ENCODE measurements at places on chromosomes 12 and 14. TPM values are rescaled to one million over a fixed set of nuclear protein-coding genes. Genes with fewer than 3 reads are reported as not detected.

DNA sequence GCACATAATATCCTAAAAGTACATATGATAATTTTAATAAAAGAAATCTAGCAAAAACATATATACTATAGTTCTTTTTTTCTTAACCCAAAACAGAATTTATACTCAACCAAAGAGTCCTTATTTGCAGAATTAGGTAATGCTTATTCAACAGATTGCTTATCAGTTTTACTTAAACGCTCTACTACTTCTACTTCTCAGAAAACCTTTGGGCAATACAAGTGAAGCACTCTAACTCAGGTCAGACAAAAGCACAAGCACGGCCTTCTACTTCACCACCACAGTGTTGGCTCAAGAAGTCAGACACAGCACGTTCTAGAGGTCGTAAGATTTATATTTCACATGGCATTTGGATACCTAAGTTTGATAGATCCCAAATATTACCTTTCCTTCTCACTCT lies 29.2 kb downstream of the DICER1 start:
- peaks cover 15% of the 10 kb centered on the region for H3K36me3 ChIP-seq
- H3K4me3 ChIP-seq = no peak overlapping the region
- H3K27ac ChIP-seq = no peak overlapping the region
- no peaks in the 10 kb centered on the region for H3K27me3 ChIP-seq
- H3K4me1 ChIP-seq = peaks cover 15% of the 10 kb centered on the region

- H3K4me3 ChIP-seq = peak overlapping the region; percentile 50
- DNase-seq = no peak
- H3K27ac ChIP-seq = peak overlapping the region; percentile 72
- H3K27me3 ChIP-seq = no peaks in the 10 kb centered on the region
Observed at GRCh38 chr12:16348435-16349130, 1.1 kb downstream of the MGST1 start.

DNA sequence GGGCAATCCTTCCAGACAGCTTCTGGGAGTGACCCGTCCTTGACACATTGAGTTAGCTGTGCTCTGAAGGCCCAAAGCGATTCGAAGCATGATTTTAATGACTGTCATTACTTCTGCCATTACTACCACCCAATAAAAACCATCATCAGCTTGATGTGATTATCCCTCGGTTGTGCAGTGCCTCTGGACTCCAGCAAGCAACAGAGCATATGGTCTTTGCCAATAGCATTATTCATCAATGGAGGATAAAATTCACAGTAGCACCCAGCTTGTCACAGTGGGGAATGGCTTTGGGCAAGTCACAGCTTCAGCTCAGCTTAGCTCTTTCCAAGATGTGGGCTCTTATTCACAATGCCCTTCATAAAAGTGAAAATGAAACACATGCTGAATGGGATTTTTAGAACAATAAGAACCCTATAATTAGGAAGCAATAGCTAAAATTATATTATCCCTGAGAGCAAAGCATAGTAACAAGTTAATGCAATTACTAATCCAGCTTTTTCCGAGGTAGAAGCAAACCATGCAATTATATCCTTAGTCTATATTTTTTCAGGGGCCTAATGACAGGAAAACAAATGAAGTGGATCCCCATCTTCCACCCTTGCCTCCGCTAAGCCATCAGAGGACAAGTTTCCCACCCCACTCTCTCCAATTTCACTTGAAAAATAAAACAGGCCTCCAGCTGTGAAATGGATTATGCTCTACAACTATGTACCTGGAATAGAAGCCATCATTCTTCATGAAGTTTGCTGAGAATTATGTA lies 163.0 kb upstream of the EEA1 start:
- DNase-seq = no peak
- no peaks in the 10 kb centered on the region for H3K36me3 ChIP-seq
- H3K27me3 ChIP-seq = no peaks in the 10 kb centered on the region
- no peak overlapping the region for H3K27ac ChIP-seq

DNA sequence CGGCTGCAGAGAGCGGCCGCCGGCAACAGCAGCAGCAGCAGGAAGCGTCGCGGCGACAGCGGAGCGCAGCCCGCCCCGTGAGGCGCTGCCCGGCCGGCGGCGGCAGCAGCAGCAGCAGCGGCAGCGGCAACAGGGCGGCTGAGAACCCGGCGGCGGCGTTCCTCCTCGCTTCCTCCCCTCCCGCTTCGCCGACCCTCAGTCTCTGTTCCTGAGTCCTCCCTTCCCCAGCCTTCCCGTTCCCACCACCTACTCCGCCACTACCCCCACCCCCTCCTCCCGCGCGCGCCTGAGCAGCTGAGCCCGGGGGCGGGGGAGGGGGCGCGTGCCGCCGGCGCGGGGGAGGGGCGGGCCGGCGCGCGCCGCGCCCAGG lies 310 bp downstream of the BICDL1 start:
- H3K4me3 ChIP-seq = no peak overlapping the region
- no peak overlapping the region for H3K27ac ChIP-seq
- no peak for DNase-seq
- peaks cover 19% of the 10 kb centered on the region for H3K4me1 ChIP-seq
- no peaks in the 10 kb centered on the region for H3K36me3 ChIP-seq

- no peak for DNase-seq
- H3K27me3 ChIP-seq = no peaks in the 10 kb centered on the region
- H3K36me3 ChIP-seq = no peaks in the 10 kb centered on the region
- no peak overlapping the region for H3K4me3 ChIP-seq
Observed at GRCh38 chr12:42477941-42478340, 111.6 kb downstream of the PRICKLE1 start.

GRCh38 chr12:11714626-11715025 lies 65.2 kb downstream of the ETV6 start:
- peaks cover 69% of the 10 kb centered on the region for H3K4me1 ChIP-seq
- no peaks in the 10 kb centered on the region for H3K27me3 ChIP-seq
- no peak for DNase-seq
- H3K36me3 ChIP-seq = no peaks in the 10 kb centered on the region
- H3K4me3 ChIP-seq = no peak overlapping the region

DNA sequence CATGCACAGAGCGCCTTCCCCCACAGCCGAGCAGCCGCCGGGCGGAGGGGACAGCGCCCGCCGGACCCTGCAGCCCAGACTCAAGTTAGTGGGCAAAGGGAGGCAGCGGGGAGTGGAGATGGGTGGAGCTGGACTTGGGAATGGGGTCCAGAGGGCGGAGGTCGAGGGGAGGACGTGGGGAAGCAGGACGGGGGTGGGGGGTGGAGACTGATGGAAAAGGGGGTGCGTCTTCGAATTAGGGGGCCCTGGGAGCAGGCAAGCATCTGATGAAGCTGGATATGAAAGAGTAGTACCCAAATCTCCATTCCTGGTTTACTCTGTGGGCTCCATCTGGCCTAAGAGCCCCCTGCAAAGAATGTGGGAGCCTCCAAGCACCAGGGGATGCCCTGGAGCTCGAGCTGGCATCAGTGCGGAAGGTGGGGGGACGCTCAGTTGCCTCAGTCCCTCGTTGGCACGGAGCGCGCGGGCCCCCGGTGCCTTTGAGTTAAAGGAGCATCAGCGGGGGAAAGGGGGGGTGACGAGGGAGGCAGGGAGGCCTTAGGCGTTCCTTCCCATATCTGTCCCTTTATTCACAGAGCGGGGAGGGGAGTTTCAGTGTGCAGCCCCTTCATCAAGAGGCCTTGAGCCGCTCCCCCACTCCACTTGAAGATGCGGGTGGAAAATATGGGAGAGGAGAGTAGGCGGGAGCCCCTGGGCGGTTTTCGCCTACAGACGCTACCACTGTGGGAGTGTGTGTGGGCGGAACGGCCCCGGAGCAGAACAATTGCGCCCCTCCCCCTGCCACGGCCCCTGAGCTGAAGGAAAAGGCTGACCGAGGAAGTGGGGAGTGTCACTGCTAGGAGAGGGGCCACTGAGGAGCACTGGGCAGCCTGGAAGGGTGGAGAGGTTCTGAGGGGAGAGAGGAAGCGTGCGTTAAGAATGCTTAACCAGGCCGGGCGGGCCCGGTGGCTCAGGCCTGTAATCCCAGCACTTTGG lies 644 bp downstream of the NAB2 start:
- peak overlapping the region; percentile 75 for H3K4me3 ChIP-seq
- H3K27me3 ChIP-seq = no peaks in the 10 kb centered on the region
- H3K27ac ChIP-seq = peak overlapping the region; percentile 100

DNA sequence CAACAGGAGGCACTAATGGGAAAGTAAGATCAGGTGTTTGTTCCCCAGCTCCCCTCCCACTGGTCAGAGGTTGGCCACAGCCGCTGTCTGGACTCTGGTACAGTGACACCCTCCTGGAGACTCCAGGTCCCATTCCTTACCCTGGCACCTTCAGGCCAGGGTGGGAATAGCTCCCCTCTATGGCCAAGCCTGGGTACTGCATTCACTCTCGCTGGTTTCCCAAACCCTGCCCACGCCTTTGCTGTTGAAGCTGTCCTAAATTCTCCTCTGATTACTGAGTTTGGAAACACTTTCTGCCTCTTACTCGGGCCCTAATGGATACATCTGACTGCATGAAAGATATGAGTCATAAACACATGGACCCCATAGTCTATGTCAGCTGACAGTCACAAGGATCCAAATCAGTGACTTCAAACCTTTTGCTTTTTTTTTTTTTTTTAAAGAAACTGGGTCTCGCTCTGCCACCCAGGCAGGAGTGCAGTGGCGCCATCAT lies 17.9 kb downstream of the HRK start:
- DNase-seq = no peak
- H3K4me1 ChIP-seq = no peaks in the 10 kb centered on the region
- no peak overlapping the region for H3K4me3 ChIP-seq
- H3K27ac ChIP-seq = no peak overlapping the region
- H3K27me3 ChIP-seq = no peaks in the 10 kb centered on the region

DNA sequence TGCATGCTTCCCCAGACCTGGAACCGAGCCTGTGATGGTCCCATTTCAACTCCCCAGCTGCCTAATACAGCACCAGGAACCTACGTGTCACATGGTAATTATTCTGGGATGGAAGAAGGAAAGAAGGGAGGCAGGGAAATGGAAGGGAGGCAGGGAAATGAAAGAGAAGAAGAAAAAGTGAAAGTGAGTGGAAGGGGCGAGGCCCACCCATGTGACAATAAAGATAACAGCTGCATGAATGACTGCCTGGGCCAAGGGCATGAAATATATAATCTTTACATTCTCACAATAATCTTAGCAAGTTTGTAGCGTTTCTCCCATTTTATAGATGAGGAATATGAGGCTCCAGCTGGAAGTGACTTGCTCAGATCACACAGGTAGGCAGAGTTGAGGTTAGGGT lies 245.0 kb upstream of the PWP1 start:
- no peak overlapping the region for H3K27ac ChIP-seq
- H3K27me3 ChIP-seq = no peaks in the 10 kb centered on the region
- no peaks in the 10 kb centered on the region for H3K36me3 ChIP-seq
- DNase-seq = no peak
- no peaks in the 10 kb centered on the region for H3K4me1 ChIP-seq

GRCh38 chr12:63420206-63420644 lies 248.1 kb downstream of the DPY19L2 start:
- no peaks in the 10 kb centered on the region for H3K4me1 ChIP-seq
- H3K27ac ChIP-seq = no peak overlapping the region
- H3K36me3 ChIP-seq = no peaks in the 10 kb centered on the region
- DNase-seq = no peak
- H3K27me3 ChIP-seq = no peaks in the 10 kb centered on the region

DNA sequence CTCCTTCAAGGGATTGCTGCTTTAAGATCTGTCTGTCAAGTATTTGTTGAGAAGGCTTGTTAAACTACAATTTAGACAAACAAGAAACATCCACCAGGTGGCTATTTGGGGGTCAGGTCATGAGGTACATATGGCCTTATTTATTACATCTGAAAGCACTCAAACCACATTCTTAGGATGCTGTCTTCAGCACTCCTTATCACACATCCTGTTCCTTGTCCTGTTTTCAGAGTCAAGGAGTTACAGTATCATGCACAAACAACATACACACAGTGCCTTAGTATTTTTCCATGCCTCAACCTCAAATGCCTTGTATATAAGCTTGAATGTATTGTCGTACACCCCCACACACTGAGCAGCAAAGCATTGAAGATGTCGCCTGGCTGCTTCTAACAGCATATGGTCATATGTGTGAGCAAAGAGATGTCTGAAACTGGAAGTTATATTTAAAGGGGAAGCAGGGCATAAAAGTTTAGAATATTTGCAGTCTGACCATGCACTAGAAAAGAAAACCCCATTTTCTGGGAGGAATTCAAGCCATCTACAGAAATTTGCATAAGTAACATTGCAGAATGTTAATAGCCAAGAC lies 83.8 kb downstream of the KCNMB4 start:
- no peaks in the 10 kb centered on the region for H3K36me3 ChIP-seq
- H3K27me3 ChIP-seq = no peaks in the 10 kb centered on the region
- no peak overlapping the region for H3K27ac ChIP-seq
- no peak overlapping the region for H3K4me3 ChIP-seq
- no peak for DNase-seq

- no peak for DNase-seq
- H3K4me1 ChIP-seq = no peaks in the 10 kb centered on the region
- no peak overlapping the region for H3K27ac ChIP-seq
- no peaks in the 10 kb centered on the region for H3K27me3 ChIP-seq
- H3K4me3 ChIP-seq = no peak overlapping the region
Observed at GRCh38 chr12:89516633-89517032, 8.0 kb downstream of the GALNT4 start.

- H3K27me3 ChIP-seq = no peaks in the 10 kb centered on the region
- no peak overlapping the region for H3K4me3 ChIP-seq
- H3K4me1 ChIP-seq = no peaks in the 10 kb centered on the region
- no peak overlapping the region for H3K27ac ChIP-seq
- no peak for DNase-seq
Observed at GRCh38 chr14:80638620-80639515, 302.7 kb downstream of the CEP128 start.

GRCh38 chr14:74531467-74531866 lies 37.9 kb downstream of the ISCA2 start:
- no peak for DNase-seq
- no peaks in the 10 kb centered on the region for H3K36me3 ChIP-seq
- no peaks in the 10 kb centered on the region for H3K4me1 ChIP-seq
- no peaks in the 10 kb centered on the region for H3K27me3 ChIP-seq
- H3K27ac ChIP-seq = no peak overlapping the region

DNA sequence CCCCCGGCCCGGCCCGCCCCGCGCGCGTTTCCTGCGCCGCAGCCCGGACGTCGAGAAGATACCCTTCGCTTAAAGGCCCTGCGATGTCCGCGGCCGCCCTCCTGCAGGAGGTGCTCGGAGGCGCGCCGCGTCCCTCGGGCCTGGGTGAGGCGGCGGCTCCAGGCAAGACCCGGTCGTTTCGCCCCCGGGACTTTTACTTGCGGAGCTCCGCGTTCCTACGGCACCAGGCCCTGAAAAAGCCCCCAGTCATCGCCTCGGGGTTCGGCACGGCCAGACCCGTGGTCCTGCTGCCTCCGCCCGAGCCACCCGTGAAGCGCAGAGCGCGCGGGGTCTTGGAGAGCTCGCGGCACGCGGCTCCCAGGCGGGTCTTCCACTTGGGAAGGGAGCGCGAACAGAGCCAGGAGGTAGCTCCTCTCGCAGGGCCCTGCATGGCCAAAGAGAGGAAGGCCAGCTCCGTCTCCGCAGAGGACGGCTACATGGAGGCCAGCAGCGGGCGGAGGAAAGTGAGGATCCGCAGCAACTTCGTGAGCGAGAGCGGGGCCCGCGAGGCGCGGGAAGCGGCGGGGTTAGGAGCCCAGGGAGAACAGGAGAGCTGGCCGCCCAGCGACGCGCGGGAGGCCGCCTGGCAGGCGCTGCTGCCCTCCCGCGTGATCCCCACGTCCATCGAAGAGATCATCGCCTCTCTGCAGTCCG lies 26.9 kb downstream of the TTC6 start:
- DNase-seq = no peak
- no peak overlapping the region for H3K27ac ChIP-seq
- H3K4me3 ChIP-seq = peak overlapping the region; percentile 20

The BICDL1 gene
- total RNA-seq = 1.4 TPM

The UBE3B gene
- 62.0 TPM for total RNA-seq

The FOXN4 gene
- total RNA-seq = not detected

The TGM1 gene
- total RNA-seq = not detected

The SMARCD1 gene
- 40.7 TPM for total RNA-seq

The TPH2 gene
- 0.36 TPM for total RNA-seq

The DAAM1 gene
- total RNA-seq = 77.8 TPM

The RAB2B gene
- 28.5 TPM for total RNA-seq

The KRT8 gene
- 36.4 TPM for total RNA-seq

The MUCL1 gene
- total RNA-seq = not detected

The C12orf50 gene
- total RNA-seq = not detected

The ZFYVE26 gene
- 16.6 TPM for total RNA-seq

All from sigmoid colon (tissue), 7 donors.